ENCODE measurements at places on chromosomes 5 and 9.

- DNase-seq: no peak
Observed at GRCh38 chr5:31355337-31355736, 161.9 kb downstream of the CDH6 start.

DNA sequence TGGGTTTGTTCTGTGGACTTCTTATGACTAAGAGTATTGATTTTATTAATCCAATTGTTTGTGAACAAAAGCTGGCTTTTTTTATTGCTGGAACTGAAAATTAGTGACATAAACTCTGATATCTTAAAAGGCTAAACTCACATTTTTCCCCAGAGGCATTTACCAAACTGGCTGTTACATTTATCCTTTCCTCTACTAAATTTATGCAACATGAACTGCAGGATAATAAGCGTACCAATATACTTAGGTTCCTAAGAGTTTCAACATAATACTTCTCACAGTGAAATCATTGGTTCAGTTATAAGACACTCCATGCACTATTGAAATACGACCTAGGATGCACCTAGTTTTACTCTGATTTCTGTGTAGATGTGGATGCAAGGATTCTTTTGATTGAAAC, 560.8 kb upstream of the WWC1 start:
- no peak for DNase-seq

DNA sequence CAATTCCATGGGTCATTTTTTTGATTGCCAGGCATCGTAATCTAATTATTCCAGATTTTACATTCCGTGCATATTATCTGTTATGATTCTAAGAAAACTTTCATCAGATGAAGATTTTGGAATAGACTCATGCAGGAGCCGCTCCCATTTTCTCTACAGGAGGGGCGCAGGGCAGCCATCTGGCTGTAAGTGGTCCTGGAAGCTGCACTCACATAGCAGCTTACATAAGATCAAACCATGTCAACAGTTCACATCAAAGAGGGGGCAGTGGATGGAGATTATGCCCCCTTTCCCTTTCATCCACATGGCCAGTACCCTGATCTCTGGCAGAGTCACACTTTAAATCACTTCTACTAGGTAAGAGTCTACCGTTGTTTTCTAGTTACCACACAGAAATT, 73.3 kb upstream of the PCA3 start:
- no peak for DNase-seq

DNA sequence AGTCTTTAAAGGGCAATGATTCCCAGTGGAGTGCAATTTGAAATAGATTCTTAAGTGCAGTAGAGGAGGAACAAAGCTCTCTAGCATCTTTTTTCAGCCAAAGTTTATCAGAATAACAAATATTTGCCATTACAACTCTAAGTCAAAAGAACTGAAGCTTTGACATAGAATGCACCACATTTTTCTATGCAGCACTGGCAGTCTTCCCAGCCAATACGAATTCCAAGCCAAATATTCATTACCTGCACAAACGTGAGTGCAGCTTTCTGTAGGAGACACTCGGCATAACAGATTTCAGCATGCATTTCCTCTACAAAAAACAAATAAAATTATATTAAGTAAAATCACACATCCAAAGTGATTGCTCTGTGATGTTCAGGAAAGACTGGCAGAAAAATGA, 103.4 kb downstream of the TTC39B start:
- DNase-seq: no peak

- no peak for DNase-seq
Observed at GRCh38 chr9:134178394-134178767, 14.0 kb upstream of the RNU6ATAC start.

GRCh38 chr5:58403822-58404433, 56.0 kb downstream of the PLK2 start:
- DNase-seq: no peak

DNA sequence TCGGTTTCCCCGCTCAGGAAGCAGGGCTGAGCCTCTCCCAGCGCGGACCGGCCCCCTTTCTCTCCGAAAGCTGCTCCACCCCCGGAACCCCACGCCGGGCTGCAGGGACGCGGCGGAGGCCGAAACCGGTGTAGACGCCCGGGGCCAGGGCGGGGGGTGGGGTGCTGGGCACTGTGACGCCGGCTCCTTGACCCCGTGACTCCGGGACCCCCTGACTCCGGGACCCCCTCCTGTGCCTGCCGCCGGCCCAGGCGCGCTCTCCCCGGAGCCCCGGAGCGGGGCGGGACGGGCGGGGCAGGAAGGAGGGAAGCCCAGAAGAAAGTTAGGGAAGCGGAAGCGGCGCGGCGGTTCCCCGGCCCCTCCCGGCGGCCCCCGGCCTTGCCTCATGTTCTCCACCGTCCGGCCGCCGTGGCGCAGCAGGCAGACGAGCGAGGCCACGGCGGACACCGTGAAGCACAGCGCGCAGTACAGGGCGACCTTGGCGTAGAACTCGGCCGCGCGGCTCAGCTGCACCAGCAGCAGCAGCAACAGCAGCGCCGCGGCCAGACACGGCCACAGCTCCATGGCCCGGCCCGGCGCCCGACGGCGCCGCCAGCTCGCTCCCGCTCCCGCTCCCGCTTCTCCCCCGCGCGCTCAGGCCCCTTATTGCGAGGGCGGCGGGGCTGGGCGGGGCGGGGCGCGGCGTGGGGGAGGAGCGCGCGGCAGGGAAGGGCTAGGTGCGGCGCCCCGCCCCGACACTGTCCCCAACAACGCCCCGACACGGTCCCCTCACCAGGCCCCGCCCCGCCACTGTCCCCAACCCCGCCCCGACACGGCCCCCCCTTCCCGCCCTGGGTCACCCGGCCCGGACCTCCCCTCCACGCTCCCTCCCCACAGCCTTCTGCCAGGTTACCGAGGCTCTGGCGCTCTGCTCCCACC, at the start of gene AGPAT2:
Gene AGPAT2 (minus strand): TSS at position 664 of the 918 bp plus-strand sequence. CDS start 100 bp downstream, at position 564.
- DNase-seq: peak; percentile 95

DNA sequence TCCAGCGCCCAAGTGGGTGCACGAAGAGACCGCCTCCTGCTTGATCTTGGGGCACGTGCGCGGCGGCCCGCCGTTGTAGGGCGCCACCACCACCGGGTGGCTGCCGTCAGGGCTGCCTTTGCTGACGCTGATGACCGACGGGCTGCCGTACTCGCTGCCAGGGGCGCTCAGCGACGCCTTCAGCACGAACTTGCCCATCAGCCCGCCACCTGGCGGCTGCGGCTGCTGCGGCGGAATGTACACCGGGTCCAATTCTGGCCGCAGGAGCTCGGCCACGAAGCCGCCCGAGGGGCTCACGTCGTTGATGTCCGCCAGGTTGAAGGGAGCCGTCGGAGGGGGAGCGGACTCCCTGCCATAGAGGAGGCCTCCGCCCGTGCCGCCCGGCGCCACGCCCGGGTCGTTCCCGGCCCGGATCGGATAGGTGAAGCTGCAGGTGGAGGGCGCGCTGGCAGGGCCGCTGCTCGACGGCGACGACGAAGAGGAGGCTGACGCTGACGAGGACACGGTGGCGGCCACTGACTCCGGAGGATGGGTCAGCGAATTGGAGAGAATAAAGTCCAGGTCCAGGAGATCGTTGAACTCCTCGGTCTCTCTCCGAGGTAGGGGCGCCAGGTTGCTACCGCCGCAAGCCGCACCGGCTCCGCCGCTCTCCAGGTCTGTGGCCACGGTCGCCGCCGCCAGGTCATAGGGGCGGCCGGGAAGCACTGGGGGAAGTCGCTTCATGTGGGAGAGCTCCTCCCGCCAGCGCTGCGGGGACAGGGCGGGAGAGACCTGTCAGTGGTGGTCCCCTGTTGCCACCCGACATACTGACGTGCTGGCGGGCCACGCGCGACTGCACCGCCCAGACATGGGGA, 1.8 kb downstream of the KLF4 start:
- no peak for DNase-seq
